Hematopoietic multipotent progenitor cell treated with erythropoietin and hydrocortisone succinate and interleukin-3 and kit ligand, for 15 days (in vitro differentiated cells): ENCODE measurements at places on chromosomes 4 and X.
A peak's percentile ranks its signal among the peaks of the same experiment; 100 is the strongest.

- DNase-seq, result no peak
Measured at GRCh38 chr4:80231180-80231579, 33.9 kb downstream of the PRDM8 start.

- no peak for DNase-seq
Measured at GRCh38 chrX:31603411-31604120, 531.7 kb upstream of the FTHL17 start.

- no peak for DNase-seq
Measured at GRCh38 chr4:11474146-11474545, 45.5 kb upstream of the HS3ST1 start.

DNA sequence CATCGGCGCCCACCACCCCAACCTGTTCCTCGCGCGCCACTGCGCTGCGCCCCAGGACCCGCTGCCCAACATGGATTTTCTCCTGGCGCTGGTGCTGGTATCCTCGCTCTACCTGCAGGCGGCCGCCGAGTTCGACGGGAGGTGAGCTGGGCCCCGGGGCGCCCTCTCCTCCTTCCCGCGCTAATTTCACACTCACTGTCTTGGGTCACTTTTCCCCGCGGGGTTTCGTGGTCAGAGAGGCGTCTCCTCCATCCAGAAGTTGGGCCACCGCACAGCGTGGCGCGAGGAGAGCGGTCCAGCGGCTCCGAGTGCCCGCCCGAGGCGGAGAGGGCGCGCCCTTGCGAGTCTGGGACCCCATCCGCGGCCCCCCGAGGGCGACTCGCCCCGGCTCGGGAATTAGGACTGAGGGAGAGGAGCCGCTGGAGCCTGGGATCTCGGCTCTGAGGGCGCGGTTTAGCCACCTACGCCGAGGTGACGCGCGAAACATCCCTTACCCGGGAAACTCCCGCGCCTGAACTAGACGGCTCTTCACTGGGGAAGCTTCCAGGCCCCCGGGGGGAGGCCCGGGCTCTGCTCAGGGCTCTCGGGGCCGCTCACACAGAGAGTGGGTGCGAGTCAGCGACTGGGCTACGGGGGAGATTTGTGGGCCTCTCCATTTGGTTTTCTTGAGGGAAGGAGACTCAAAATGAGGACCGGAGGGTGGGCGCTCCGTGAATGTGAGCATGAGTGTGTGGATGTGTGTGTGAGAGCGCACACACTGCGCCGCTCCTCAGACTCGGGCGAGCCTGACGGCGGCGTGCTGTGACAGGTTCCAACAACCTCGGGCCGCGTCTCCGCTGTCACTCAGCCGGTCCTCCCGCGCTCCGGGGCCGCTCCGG, 551 bp downstream of the NPNT start:
- no peak for DNase-seq

DNA sequence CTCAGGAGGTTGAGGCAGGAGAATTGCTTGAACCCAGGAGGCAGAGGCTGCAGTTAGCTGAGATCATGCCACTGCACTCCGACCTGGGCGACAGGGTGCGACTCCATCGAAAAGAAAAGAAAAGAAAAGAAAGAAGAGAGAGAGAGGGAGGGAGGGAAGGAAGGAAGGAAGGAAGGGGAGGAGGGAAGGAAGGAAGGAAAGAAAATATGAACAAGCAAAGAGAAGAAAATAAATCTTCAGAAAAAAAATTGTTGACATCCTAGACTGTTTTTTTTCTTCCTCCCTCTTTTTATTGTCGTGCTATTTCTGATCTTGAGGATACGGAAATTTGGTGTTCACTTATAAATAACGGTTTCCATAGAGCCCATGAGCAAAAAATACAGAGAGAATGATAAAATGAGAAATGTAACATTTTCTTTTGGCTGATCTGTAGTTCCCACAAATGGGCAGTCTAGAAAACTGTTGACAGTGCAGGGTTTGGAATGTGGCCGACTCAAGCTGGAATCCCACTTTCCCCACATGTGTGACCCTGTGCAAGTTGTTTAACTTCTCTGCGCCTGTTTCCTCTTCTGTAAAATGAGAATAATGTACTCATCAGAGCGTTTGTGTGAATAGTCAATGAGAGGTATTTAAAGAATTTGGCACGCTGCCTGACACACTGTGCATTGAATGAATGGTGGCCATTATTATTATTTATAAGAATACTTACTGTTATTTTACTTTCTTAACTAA, 19.4 kb downstream of the SORBS2 start:
- no peak for DNase-seq

DNA sequence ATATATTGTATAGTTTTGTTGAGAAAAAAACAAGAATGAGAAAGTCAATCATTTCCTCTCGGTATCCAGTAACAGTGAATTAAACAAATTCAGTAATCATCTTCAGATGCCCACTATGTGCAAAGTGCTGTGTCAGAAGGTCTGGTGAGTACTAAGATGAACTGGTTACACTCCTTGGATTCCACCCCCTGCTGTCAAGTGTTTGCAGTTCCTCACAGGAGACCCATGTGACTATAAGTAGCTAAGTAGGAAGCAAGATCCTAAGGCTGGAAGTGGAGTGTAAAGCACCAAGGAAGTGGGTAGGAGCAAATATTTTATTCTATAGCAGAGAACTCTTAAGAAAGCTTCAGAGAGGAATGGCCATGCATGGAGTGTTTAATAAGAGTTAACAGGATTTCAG, 73.6 kb downstream of the SNX25 start:
- no peak for DNase-seq

- no peak for DNase-seq
Measured at GRCh38 chr4:115501656-115502055, 388.2 kb upstream of the NDST4 start.

DNA sequence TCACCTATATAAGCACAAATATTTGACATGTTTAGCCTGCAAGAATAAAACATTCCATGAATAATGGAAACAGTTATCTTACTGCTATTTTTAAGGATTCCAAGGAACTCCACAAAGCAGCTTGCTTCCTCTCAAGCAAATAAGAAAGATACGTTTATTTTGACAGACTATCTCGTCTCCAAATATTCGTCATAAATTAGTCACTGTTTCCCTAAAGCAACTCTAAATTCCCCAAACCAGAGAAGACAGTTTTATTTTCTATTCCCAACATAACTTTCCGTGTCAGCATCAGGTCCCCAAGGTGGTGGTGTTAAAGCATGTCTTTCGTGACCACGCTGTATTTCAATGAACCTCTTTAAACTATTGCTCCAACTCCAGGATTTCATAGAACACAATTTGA, 24.3 kb upstream of the DKK2 start:
- DNase-seq, result no peak

DNA sequence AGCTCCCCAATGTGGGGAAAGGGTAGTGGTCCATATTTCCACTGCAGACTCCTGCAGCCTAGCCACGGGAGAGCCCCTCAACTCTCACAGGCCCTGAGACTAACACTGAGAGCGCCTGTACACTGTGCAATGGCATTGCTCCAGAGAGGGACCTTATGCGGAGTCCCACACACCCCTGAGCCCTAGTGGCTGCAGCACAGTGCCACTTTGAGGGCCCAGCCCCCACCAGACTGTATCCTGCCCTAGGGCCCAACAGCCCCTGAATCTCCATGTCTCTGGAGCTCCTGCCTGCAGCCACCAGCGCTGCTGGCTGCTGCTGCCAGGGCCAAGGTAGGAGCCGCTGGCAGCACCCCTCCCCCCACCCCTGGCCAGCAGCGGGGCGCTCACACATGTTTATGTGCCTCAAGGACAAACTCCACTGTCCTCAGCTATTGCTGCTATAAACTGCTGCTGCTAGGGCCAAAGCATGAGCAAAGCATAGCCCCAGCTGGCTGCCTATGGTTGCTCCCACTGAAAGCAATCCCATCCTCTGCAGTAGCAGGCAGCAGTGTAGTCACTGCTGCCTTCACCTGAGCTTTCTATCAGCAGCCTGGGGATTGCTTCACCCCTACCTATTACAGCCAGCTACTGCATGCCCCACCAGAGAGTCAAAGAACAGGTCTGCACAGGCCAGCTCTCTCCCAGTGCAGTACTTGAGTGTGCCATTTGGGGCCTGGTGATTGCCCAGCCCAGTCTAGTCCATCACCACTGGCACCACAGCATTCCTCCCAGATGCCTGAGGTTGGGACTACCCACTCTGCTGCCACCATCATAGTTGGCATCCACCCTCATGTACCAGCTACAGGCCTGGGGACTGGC, 24.3 kb downstream of the TMEM154 start:
- DNase-seq, result no peak

GRCh38 chr4:174316546-174316945, 32.8 kb downstream of the CEP44 start:
- no peak for DNase-seq

DNA sequence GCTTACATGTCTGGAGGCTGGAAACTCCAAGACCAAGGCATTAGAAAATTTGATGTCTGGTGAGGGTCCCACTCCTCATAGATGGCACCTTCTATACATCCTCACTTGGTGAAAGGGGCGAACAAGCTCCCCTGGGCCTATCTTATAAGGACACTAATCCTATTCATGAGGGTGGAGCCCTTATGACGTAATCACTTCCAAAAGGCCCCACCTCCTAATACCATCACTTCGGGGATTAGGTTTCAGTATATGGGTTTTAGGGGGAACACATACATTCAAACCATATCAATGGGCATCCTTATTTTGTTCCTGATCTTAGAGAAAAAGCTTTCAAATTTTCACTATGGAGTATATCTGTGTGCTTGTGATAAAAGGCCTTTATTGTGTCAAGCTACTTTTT, 39.0 kb upstream of the ALG13 start:
- no peak for DNase-seq

DNA sequence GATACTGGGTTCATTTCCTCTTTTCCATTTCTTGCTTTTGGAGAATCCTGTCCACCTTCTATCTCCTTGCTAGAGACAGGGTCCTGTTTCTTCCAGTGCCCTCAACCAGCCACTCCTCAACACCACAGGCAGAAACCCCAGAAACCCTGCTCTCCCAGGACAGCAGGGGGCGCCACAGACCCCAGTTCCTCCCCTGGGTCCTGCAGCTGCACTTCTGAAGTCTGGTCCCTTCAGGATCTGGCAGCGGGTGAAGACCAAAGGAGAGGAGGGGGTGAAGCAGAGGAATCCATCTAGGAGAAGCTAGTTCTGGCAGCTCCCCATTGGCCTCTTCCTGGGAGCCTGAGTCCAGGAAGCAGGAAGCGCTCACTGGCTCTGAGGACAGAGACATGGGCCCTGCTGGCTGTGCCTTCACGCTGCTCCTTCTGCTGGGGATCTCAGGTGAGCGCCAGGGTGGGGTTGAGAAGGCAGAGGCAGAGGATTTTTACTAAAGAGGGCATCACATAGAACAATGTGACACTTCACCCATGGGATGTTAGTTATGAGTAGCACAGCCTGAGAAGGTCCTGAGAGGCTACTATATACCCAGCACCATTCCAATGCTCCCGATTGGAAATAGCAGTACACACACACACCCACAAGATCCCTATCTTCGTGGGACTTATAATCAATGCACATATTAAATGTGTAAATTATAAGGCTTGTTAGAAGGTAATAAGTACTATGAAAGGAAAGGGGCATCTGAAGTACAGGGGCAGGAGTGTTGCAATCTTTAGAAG, at the start of gene PRSS48:
Gene PRSS48, plus strand, starts transcription at position 375 of the 776 bp plus-strand sequence. Its CDS starts 12 bp downstream, at position 387.
- peak; percentile 7 for DNase-seq

GRCh38 chrX:13096728-13097127, 52.3 kb upstream of the FAM9C start:
- no peak for DNase-seq

DNA sequence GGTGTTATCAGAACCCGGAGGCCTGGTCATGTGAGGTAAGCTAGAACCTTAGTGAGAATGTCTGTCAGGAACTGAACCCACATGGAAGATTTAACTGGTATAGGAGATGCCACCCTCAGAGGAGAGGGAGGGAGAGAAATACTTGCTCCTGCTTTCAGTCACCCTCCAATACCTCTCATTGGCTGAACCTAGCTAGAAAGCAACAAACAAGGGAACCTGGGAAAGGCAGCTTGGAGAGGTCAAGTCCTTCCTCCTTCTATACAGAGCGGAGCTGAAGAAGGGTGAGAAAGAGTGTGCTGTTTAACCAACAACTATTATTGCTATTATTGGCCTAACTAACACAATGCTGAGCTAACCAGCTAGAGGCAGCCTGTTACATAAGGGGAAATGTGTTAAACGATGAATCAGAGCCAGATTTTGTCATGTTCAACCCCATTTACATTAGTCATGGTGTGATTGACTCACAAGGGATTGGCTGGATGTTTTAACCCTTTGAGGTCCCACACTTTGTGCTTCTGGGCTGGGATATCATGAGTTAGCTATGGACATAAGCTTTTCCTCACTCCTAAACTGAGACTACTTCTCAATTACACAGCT, 96.5 kb upstream of the ESX1 start:
- DNase-seq, result no peak

GRCh38 chr4:114287079-114287696, 307.7 kb upstream of the ARSJ start:
- no peak for DNase-seq

GRCh38 chr4:24067367-24068193, 177.7 kb upstream of the PPARGC1A start:
- DNase-seq, result no peak

DNA sequence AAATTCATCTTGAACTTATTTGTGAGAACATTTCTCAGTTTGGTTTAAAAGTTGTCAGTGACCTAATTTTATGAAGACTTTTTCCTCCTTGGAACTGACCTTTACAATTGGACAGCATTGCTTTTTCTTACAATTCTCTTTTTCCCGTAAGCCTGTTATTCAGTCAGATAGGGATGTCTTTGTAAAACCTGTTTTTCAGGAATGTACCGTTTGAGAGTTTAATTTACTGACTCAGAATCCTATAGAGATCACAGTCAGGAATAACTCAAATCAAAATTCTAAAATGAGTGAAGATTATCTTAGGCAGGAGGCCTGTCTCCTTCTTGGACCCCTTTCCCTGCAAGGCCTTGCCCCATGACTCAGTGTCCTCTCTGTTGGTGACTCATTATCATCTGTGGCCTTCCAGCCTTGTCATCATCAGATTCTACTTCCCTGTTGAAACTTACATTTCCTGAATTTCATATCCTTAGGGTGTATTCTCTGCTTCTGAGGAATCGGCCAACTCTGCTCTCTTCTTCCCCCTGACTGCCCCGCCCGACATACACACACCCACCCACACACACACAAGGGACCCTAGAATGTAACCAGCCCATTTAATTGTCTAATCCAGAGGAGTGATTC, 99.8 kb downstream of the ARHGAP10 start:
- DNase-seq, result no peak

GRCh38 chrX:276581-277201, 4.5 kb upstream of the PLCXD1 start:
- DNase-seq, result no peak

GRCh38 chrX:51922561-51922960, 29.1 kb downstream of the MAGED1 start:
- DNase-seq, result no peak

GRCh38 chr4:48944252-48944651, 37.7 kb upstream of the OCIAD2 start:
- no peak for DNase-seq

DNA sequence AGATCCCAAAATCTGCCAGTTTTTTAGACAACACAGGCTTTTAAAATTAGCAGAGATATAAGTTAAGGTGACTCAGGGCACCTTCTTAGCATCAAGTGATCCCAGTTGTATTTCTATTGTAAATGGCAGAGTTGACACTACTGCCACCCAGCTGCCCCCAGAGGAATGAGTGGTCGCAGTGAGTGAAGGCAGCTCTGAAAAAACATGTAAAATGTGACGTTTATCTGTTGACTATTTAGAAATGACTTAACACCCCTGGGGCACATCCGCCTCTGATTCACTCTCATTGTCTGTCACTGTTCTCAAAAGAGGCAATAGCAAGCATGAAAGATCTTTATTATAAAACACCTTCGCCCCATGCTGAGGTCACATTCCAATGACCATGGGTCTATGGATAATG, 592.4 kb downstream of the ACTRT1 start:
- no peak for DNase-seq

- DNase-seq, result no peak
Measured at GRCh38 chr4:137156054-137156453, 376.2 kb downstream of the PCDH18 start.
